Astrocyte of the hippocampus (primary cell): ENCODE measurements at places on chromosomes 4 and X.

- peak; percentile 36 for DNase-seq
These were observed 98.9 kb upstream of the BMP3 start for GRCh38 chr4:80931631-80932081.

DNA sequence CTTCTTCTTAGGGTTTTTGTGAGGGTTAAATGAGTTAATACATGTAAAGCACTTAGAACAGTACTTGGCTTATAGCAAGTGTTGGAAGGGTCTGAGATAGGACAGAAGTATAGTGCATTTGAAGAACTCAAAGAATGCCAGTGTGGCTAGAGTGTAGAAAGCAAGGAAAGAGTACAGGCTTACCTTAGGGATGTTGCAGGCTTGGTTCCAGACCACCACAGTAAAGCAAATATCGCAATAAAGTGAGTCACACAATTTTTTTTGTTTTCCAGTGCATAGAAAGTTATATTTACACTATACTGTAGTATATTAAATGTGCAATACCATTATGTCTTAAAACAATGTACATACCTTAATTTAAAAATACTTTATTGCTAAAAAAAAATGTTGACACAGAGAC, 41.3 kb downstream of the KIF4A start:
- DNase-seq: peak; percentile 21

DNA sequence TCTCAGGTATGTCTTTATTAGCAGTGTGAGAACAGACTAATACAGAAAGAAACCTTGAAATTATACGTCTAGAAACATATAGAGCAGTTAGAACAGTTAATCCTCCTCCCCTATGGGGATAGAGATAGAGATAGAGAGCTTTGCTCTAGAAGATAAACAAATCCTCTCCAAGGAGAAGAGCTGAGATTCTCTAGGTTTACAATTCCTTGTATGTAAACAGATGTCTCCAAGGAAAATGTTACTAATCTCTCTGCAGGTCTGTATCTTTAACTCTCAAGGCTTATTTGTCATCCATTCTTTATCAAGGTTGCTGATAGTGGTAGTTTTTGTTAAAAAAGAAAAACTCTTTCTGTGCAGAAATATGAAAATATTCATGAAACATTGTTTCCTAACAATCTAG, 282.1 kb upstream of the GIMD1 start:
- DNase-seq: no peak

- DNase-seq: no peak
These were observed 174.6 kb downstream of the SHOX start for GRCh38 chrX:805103-805670.

DNA sequence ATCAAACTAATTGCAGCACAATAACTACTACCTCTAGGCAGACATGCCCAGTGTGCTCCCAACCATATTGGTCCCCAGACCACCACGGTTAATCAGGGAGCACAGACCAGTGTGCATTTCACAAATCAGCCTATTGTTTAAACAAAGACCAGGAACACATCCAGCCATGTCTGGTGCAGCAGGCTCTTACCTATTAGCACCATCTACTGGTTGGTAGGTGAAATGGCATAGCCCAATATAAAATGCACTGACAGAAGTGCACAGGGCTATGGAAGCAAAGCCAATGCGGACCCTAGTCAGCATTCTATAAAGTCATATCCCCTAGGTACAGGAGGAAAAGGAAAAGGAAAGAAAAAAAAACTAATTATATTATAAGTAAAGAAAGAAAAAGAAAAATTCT, 15.5 kb upstream of the CYLC1 start:
- DNase-seq: peak; percentile 18
